ENCODE measurements at places on chromosomes 4 and X.

GRCh38 chr4:126899331-126899801 is 733.4 kb upstream of the INTU start:
- H3K36me3 ChIP-seq: no peaks in the 10 kb centered on the region
- no peak for DNase-seq
- H3K4me3 ChIP-seq: no peak overlapping the region
- H3K4me1 ChIP-seq: no peaks in the 10 kb centered on the region
- no peak overlapping the region for H3K27ac ChIP-seq
- H3K27me3 ChIP-seq: no peaks in the 10 kb centered on the region

DNA sequence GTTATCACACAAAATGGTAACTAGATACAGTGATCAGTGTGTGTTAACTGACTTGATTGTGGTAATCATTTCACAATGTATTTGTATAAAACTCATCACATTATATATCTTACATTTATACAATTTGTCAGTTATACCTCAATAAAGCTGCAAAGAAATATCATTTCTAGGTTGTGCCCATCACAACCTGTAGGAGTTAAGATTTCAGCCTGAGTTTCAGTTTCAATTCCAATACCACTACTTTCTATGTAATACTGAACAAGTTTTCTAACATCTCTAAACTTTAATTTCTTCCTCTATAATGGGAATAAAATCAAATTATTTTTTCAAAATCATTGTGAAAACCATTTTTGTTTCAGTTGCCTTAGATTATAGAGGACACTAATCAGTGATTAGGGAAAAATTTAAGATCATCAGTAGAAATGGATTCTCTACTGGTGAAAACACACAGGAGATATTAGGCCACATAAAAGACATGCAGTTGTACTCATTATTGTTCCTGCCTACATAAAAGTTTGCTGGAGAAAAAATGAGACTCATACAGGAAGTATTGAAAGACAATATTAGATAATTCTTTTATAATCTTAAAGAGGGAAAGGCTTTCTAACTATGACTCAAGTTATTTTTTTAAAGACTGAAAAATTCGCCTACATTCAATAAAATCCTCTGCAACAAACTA is 18.4 kb upstream of the TBC1D1 start:
- no peak overlapping the region for H3K27ac ChIP-seq
- peaks cover 5% of the 10 kb centered on the region for H3K4me1 ChIP-seq
- no peak overlapping the region for H3K4me3 ChIP-seq
- no peaks in the 10 kb centered on the region for H3K36me3 ChIP-seq
- DNase-seq: no peak
- no peaks in the 10 kb centered on the region for H3K27me3 ChIP-seq

- H3K36me3 ChIP-seq: no peaks in the 10 kb centered on the region
- H3K27me3 ChIP-seq: no peaks in the 10 kb centered on the region
- H3K4me1 ChIP-seq: no peaks in the 10 kb centered on the region
- H3K4me3 ChIP-seq: no peak overlapping the region
Observed at GRCh38 chr4:122739174-122739573, 6.7 kb downstream of the BBS12 start.

DNA sequence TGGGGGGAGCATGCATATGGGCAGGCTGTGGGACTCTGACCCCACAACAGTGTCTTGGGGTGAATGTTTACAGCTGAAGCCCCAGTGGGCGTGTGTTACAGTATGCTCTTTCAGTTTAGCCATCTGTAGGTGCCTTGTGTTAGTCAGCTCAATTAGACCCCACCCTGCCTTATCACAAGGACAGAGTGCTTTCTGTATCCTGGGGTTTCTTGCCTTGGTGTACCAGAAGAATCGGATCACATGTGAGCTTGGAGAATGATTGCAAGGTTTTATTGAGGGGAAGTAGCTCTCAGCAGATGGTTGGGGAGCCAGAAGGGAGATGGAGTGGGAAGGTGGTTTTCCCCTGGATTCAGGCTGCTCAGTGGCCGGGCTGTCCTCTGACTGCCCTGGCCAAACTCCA is 27.3 kb downstream of the SH3BGRL start:
- H3K27me3 ChIP-seq: no peaks in the 10 kb centered on the region
- no peak overlapping the region for H3K4me3 ChIP-seq

- DNase-seq: no peak
- H3K36me3 ChIP-seq: no peaks in the 10 kb centered on the region
- H3K4me3 ChIP-seq: no peak overlapping the region
- H3K27ac ChIP-seq: no peak overlapping the region
Observed at GRCh38 chr4:127182687-127183086, 450.1 kb upstream of the INTU start.

DNA sequence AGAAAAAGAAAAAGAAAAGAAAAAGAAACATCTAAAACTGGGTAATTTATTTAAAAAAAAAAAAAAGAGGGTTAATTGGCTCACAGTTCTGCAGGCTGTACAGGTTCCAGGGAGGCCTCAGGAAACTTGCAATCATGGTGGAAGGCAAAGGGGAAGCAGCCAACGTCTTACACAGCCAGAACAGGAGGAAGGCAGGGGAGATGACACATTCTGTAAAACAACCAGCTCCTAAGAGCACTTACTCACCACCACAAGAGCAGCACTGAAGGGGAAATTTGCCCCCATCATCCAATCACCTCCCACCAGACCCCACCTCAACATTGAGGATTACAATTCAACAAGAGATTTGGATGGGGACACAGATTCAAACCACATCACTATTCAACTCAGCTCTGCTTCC is 36.8 kb upstream of the TMEM184C start:
- H3K36me3 ChIP-seq: no peaks in the 10 kb centered on the region
- no peaks in the 10 kb centered on the region for H3K4me1 ChIP-seq
- no peak for DNase-seq
- no peak overlapping the region for H3K27ac ChIP-seq
- H3K4me3 ChIP-seq: no peak overlapping the region
- no peaks in the 10 kb centered on the region for H3K27me3 ChIP-seq

DNA sequence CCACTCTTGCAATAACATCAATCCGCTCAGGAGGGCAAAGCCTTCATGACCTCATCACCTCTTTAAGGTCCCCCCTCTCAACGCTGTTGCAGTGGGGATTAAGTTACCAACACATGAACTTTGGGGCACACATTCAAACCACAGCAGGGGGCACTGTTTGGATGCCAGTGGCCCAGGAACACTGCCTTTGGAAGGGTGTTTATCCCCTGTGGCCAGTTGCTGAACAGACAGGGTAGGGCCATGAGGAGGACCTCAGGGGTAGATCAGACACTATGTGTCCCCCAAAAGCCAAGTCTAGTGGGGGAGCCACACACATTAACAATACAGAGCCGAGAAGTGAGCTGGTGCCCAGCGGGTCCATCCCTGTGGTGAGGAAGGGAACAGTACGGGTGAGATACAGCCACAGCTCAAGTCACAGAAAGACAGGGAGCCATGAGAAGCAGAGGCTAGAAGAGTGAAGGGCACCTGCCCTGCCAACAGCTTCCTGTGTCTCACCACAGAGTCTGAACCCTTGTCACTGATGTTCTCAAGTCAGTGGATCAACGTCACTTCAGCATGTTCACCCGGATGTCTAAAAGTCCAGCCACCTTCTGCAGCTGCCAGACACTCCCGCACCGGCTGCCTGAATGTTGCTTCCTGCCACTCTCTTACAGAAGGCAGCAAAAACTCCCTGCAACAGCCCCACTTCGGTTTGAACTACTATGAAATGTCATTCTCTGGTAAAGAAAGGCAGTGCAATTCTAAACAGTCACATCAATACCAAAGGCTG is 19.9 kb upstream of the MXD4 start:
- H3K27ac ChIP-seq: peak overlapping the region; percentile 90
- peak; percentile 95 for DNase-seq
- no peaks in the 10 kb centered on the region for H3K36me3 ChIP-seq
- H3K4me3 ChIP-seq: no peak overlapping the region
- peaks cover 44% of the 10 kb centered on the region for H3K4me1 ChIP-seq

DNA sequence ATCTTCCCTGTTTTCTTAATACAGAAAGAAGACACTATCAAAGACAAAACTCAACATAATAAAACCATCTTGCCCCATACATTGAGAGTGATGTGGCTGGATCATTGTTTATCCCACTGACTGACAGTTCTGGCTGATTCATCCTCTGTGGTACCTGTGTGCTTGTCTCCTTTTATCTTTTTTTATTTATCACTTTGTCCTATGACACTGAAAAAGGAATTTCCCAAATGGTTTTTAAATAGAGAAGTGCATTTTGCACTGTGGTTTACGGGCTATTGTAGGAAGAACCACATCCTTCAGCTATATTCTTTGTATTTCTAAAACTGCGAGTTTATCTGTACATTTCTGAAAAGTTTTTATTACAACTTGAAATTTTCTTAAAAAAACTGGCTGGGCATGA is 15.0 kb downstream of the TTC29 start:
- H3K27ac ChIP-seq: no peak overlapping the region
- DNase-seq: no peak
- no peak overlapping the region for H3K4me3 ChIP-seq
- H3K4me1 ChIP-seq: no peaks in the 10 kb centered on the region
- no peaks in the 10 kb centered on the region for H3K36me3 ChIP-seq
- no peaks in the 10 kb centered on the region for H3K27me3 ChIP-seq

GRCh38 chrX:40300286-40300890 is 202.6 kb upstream of the BCOR start:
- no peaks in the 10 kb centered on the region for H3K4me1 ChIP-seq
- no peak overlapping the region for H3K4me3 ChIP-seq
- no peaks in the 10 kb centered on the region for H3K36me3 ChIP-seq

DNA sequence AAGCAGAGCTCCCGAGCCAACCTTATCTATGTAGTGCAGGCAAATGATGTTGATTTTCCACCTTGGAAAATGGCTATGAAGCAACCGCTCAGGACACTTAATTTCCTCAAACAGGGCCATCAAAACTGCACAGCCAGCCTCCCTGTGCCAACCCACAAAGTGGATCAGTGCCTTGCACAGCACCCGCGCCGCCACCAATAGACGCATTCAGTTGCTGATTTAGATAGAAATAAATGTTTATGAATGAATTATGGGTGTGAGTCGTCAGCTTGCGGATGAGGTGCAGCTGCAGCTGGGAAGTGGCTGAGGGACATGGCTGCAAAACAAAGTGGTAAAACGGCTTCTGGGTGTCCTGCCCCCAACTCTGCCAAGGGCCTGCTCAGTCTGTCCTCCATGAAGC is 47.0 kb downstream of the SOD3 start:
- DNase-seq: no peak
- H3K27me3 ChIP-seq: no peaks in the 10 kb centered on the region
- H3K36me3 ChIP-seq: no peaks in the 10 kb centered on the region
